ENCODE measurements at places on chromosomes 7 and 10.

DNA sequence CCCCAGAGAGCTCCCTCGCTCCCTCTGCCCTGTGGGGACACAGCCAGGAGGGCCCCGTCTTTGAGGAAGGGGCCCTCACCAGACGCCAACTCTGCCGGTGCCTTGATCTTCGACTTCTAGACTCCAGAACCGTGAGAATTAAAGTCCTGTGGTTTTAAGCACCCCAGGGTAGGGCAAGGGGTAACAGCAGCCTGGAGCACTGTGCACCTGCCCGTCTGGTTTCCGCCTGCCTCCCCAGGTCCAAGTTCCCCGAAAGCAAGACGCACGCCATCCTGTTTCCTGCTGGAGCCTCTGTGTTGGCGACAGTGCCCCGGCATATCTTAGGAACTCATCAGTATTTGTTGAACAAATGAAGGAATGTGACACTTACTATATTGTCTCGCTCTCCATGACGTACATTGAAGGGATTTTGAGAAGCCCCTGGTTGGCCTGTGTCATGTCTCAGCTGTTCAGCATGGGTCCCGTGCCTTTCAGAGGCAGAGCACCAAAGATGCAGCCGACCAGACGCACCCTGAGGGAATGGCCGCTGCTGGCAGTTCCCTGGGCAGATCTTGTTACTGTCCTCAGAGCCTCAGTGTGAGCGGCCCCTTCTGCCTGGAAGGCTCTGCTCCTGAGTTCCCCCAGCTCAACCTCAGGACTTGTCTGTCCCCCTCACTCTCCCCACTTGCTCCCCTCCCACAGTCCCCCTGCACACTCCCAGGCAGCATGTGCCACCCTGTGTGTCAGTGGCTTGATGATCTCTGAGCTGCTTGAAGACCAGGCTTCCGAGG is 226.2 kb downstream of the TCERG1L start:
- no peaks in the 10 kb centered on the region for H3K27me3 ChIP-seq
- H3K4me3 ChIP-seq = no peak overlapping the region
- H3K27ac ChIP-seq = no peak overlapping the region
- no peaks in the 10 kb centered on the region for H3K36me3 ChIP-seq
- no peaks in the 10 kb centered on the region for H3K4me1 ChIP-seq
- peak; percentile 29 for DNase-seq

GRCh38 chr10:102585026-102585425 is 59.3 kb upstream of the TRIM8 start:
- no peak overlapping the region for H3K4me3 ChIP-seq
- DNase-seq = no peak
- H3K27ac ChIP-seq = no peak overlapping the region
- no peaks in the 10 kb centered on the region for H3K36me3 ChIP-seq

DNA sequence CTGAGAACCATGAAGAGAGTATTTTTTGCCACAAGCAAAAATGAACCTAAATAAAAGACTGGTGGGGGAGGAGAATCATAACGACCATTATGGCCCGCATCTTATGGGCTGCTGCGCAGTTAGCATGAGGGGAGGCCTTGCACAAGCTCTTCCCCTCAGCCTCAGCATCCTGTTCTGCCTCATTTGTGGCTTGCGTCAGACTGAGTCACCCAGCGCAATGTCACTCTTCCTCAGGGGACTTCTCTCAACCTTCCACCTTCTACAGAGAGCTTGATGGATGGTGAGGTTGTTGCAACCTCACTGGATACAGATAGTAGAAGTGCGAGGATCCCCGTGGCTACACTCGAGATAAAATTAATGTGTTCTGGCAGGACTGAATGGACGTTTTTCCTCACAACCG is 16.8 kb upstream of the GPR15LG start:
- no peak overlapping the region for H3K4me3 ChIP-seq
- H3K27me3 ChIP-seq = no peaks in the 10 kb centered on the region
- H3K27ac ChIP-seq = no peak overlapping the region
- no peaks in the 10 kb centered on the region for H3K4me1 ChIP-seq
- H3K36me3 ChIP-seq = peaks cover 27% of the 10 kb centered on the region
- peak; percentile 40 for DNase-seq

DNA sequence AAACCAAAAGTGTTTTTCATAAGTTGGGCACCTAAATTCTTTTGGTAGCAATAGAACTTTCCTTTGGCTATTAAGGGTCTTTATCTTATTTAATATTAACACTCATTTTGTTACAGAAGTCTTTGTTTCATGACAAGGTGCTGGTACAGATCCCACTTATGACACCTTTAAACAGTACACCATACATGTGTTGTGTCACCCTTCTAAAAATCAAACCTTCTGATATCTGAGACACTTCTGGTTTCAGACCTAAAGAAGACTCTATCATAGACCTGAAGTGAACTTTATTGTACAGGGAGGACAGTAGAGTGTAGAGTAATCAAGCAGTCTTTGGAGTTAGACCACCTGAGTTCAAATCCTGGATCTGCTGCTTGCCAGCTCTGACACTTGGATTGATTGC is 5.8 kb upstream of the USP6NL start:
- H3K27me3 ChIP-seq = no peaks in the 10 kb centered on the region
- DNase-seq = no peak
- no peak overlapping the region for H3K4me3 ChIP-seq
- no peaks in the 10 kb centered on the region for H3K4me1 ChIP-seq
- H3K27ac ChIP-seq = no peak overlapping the region

DNA sequence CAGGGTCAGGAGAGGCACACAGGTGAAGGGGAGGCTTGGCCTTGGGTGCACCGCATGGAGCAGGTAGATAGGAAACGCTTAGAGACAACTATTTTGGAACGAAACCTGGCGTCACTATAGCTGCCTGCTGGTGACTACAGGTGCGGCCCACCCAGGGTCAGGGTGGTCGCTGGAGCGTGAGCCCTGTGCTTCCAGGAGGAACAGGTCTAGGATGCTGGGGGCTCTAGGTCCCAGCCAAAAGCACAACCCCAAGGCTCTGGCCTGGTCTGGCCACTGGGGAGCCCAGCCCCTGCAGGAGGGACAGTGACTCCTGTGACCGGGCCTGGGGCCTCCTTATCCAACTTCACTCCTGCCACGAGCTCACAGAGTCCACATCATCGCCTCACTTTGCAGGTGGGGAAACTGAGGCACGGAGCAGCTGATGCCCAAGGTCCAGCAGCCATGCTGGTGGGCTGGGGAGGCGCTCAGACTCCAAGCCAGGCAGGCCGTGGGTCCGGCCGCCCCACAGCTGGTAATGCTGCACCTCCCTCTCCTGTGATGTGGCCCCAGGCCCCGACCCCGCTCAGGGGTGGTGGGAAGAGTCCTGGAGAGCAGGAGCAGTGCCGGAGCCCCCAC is 9.0 kb downstream of the LFNG start:
- peaks cover 40% of the 10 kb centered on the region for H3K36me3 ChIP-seq
- peak overlapping the region; percentile 6 for H3K4me3 ChIP-seq
- no peaks in the 10 kb centered on the region for H3K27me3 ChIP-seq
- H3K27ac ChIP-seq = peak overlapping the region; percentile 94
- peaks cover 81% of the 10 kb centered on the region for H3K4me1 ChIP-seq

DNA sequence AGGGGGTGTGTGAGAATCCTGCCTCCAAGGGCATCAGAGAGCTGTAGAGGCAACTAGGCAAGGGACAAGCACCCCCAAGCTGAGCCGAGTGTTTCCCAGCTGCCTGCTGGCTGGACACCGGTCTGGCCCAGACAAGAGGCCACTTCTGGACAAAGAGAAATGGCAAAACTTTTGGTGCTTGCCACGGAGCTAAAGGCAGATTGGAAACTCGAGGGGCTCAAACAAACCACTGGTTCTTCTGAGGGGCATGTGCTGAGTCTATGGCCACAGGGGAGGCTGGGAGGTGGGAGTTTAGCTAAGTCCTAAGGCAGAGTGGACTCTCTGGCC is 66.5 kb upstream of the INPP5A start:
- H3K27ac ChIP-seq = no peak overlapping the region
- H3K4me3 ChIP-seq = no peak overlapping the region
- H3K36me3 ChIP-seq = no peaks in the 10 kb centered on the region
- no peaks in the 10 kb centered on the region for H3K4me1 ChIP-seq
- H3K27me3 ChIP-seq = no peaks in the 10 kb centered on the region
- no peak for DNase-seq

DNA sequence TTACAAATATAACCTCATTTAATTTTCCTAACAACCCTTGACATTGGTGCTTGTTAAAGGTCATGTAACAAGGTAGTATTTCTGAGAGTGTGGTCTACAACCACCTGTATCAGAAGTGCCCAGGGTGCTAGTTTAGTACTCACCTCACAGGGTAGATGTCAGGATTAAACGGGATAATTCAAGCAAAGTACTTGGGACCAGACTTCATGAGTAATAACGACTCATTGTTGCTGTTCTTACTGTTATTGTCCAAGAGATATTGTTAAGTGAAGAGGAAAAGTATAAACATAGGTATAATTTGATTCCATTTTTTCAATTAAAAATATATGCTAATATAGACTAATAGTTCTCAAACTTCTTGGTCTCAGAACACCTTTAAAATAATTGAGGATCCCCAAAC is 179.3 kb downstream of the WNT2 start:
- H3K27me3 ChIP-seq = no peaks in the 10 kb centered on the region
- no peak for DNase-seq
- no peak overlapping the region for H3K27ac ChIP-seq
- no peaks in the 10 kb centered on the region for H3K4me1 ChIP-seq
- no peak overlapping the region for H3K4me3 ChIP-seq
- H3K36me3 ChIP-seq = no peaks in the 10 kb centered on the region

GRCh38 chr7:52260046-52260665 is 775.3 kb upstream of the POM121L12 start:
- H3K27ac ChIP-seq = no peak overlapping the region
- no peak overlapping the region for H3K4me3 ChIP-seq
- no peaks in the 10 kb centered on the region for H3K4me1 ChIP-seq
- H3K36me3 ChIP-seq = no peaks in the 10 kb centered on the region
- no peaks in the 10 kb centered on the region for H3K27me3 ChIP-seq
- DNase-seq = no peak

- H3K36me3 ChIP-seq = peaks cover 13% of the 10 kb centered on the region
- H3K4me1 ChIP-seq = peaks cover 11% of the 10 kb centered on the region
- no peak overlapping the region for H3K4me3 ChIP-seq
Observed at GRCh38 chr7:139709485-139709884, 68.3 kb downstream of the HIPK2 start.

GRCh38 chr10:25304606-25305005 is 129.8 kb downstream of the GPR158 start:
- no peak overlapping the region for H3K4me3 ChIP-seq
- no peaks in the 10 kb centered on the region for H3K27me3 ChIP-seq
- DNase-seq = no peak
- H3K4me1 ChIP-seq = no peaks in the 10 kb centered on the region
- H3K27ac ChIP-seq = no peak overlapping the region

- no peak overlapping the region for H3K27ac ChIP-seq
- H3K4me1 ChIP-seq = peaks cover 4% of the 10 kb centered on the region
- no peaks in the 10 kb centered on the region for H3K27me3 ChIP-seq
- no peaks in the 10 kb centered on the region for H3K36me3 ChIP-seq
- DNase-seq = peak; percentile 83
Observed at GRCh38 chr7:1579481-1580421, 9.9 kb upstream of the PSMG3 start.

- no peak overlapping the region for H3K27ac ChIP-seq
- DNase-seq = no peak
- H3K4me3 ChIP-seq = no peak overlapping the region
Observed at GRCh38 chr7:17022920-17023319, 141.1 kb upstream of the AGR3 start.

DNA sequence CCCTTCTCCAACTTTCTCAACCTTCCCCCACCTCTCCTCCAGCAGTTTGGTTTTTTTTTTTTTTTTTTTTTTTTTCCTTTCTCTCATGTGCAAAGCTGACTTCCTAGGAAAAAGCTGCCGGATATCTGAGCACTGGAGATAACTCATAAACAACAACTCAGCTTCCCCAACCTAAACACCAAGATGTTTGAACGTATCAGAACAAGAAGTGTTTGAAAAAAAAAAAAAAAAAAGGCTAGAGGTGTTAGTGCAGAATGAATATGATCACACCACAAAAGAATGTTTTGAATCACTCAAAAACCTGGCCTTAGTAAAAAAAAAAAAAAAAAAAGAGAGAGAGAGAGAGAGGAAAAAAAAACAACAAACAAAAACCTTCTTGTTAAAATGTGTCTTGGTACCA is 11.2 kb downstream of the GATA3 start:
- H3K4me3 ChIP-seq = no peak overlapping the region
- H3K27me3 ChIP-seq = no peaks in the 10 kb centered on the region
- peaks cover 64% of the 10 kb centered on the region for H3K36me3 ChIP-seq

DNA sequence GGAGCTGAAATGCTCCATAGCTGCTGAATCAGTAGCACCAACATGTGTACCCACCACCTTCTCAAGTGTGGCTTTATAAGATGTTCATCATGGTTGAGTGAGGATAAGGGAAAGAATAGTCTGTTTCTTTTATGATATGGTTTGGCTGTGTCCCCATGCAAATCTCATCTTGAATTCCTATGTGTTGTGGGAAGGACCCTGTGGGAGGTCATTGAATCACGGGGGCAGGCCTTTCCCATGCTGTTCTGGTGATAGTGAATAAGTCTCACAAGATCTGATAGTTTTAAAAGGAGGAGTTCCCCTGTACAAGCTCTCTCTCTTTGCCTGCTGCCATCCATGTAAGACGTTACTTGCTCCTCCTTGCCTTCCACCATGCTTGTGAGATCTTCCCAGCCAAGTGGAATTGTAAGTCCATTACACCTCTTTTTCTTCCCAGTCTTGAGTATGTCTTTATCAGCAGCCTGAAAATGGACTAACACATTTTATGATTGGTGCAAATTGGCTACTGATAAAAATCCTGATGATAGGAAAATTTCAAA is 799.9 kb downstream of the TNS3 start:
- H3K27me3 ChIP-seq = no peaks in the 10 kb centered on the region
- no peaks in the 10 kb centered on the region for H3K36me3 ChIP-seq
- DNase-seq = no peak
- no peak overlapping the region for H3K4me3 ChIP-seq
- H3K27ac ChIP-seq = no peak overlapping the region
- no peaks in the 10 kb centered on the region for H3K4me1 ChIP-seq

GRCh38 chr7:18792871-18793595 is 297.5 kb downstream of the HDAC9 start:
- no peak overlapping the region for H3K27ac ChIP-seq
- no peaks in the 10 kb centered on the region for H3K27me3 ChIP-seq
- H3K4me3 ChIP-seq = no peak overlapping the region

GRCh38 chr7:22319424-22320403 is 37.2 kb downstream of the RAPGEF5 start:
- H3K27me3 ChIP-seq = no peaks in the 10 kb centered on the region
- no peak overlapping the region for H3K27ac ChIP-seq
- H3K36me3 ChIP-seq = no peaks in the 10 kb centered on the region

GRCh38 chr10:112122827-112123226 is 60.7 kb downstream of the GPAM start:
- H3K36me3 ChIP-seq = no peaks in the 10 kb centered on the region
- no peaks in the 10 kb centered on the region for H3K4me1 ChIP-seq
- H3K27me3 ChIP-seq = no peaks in the 10 kb centered on the region
- no peak overlapping the region for H3K4me3 ChIP-seq
- no peak for DNase-seq

- no peaks in the 10 kb centered on the region for H3K27me3 ChIP-seq
- no peaks in the 10 kb centered on the region for H3K36me3 ChIP-seq
- no peak for DNase-seq
- no peak overlapping the region for H3K27ac ChIP-seq
- H3K4me3 ChIP-seq = no peak overlapping the region
Observed at GRCh38 chr10:106947643-106948042, 216.9 kb downstream of the SORCS1 start.
